ENCODE measurements at places on chromosomes 7 and 10.

- H3K27ac ChIP-seq = no peak overlapping the region
- no peak overlapping the region for H3K4me3 ChIP-seq
- H3K36me3 ChIP-seq = no peaks in the 10 kb centered on the region
- H3K27me3 ChIP-seq = no peaks in the 10 kb centered on the region
- DNase-seq = no peak
Measured at GRCh38 chr7:6554848-6555247, 3.6 kb upstream of the GRID2IP start.

DNA sequence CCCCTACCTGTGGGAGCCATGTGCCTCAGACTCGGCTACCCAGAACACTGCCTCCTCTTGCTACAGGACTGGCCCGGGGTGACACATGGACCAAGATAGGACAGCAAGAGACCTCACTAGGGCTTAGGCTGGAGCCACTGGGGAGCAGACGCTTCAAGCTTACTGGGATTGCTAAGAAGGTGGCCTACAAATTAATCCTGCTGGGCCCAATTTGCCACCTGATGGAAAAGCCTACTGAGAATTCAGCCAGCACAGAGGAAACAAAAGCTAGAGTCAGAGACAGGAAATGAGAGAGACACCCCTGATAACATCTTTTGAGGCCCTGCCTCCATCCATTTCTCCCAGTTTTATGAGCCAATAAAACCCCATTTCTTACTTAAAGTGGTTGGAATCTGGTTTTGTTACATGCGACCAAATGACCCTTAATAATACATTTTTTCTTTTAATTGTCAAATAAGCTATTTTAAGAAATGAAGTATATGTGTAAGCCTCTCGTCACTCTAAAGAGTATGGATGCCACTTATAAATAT lies 282.1 kb downstream of the CXCL12 start:
- H3K36me3 ChIP-seq = no peaks in the 10 kb centered on the region
- no peak overlapping the region for H3K27ac ChIP-seq
- no peaks in the 10 kb centered on the region for H3K4me1 ChIP-seq
- no peaks in the 10 kb centered on the region for H3K27me3 ChIP-seq

DNA sequence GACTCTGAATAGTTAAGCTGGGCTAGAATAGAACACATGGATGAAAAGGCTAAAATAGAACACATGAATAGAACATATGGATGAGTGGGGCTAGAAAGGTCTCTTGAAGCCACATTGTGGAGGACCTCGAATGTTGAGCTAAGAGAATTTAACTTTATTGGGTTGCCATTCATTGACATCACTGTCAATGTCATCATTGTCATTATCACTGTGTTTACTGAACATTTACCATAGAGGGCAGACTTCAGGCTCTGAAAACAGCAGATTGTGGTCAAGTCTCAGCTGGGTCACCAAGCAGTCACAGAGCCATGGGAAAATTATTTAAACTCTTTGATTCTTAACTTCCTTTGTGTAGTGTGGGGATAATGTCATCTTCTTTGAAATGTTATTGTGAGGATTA lies 80.4 kb downstream of the WDFY4 start:
- H3K36me3 ChIP-seq = no peaks in the 10 kb centered on the region
- H3K27me3 ChIP-seq = no peaks in the 10 kb centered on the region
- no peaks in the 10 kb centered on the region for H3K4me1 ChIP-seq

GRCh38 chr10:126458466-126458865 lies 70.2 kb upstream of the ADAM12 start:
- no peaks in the 10 kb centered on the region for H3K4me1 ChIP-seq
- no peaks in the 10 kb centered on the region for H3K36me3 ChIP-seq
- no peaks in the 10 kb centered on the region for H3K27me3 ChIP-seq

GRCh38 chr10:72557362-72557761 lies 68.5 kb downstream of the MICU1 start:
- no peaks in the 10 kb centered on the region for H3K4me1 ChIP-seq
- no peak for DNase-seq
- no peak overlapping the region for H3K27ac ChIP-seq
- H3K36me3 ChIP-seq = no peaks in the 10 kb centered on the region
- no peaks in the 10 kb centered on the region for H3K27me3 ChIP-seq

DNA sequence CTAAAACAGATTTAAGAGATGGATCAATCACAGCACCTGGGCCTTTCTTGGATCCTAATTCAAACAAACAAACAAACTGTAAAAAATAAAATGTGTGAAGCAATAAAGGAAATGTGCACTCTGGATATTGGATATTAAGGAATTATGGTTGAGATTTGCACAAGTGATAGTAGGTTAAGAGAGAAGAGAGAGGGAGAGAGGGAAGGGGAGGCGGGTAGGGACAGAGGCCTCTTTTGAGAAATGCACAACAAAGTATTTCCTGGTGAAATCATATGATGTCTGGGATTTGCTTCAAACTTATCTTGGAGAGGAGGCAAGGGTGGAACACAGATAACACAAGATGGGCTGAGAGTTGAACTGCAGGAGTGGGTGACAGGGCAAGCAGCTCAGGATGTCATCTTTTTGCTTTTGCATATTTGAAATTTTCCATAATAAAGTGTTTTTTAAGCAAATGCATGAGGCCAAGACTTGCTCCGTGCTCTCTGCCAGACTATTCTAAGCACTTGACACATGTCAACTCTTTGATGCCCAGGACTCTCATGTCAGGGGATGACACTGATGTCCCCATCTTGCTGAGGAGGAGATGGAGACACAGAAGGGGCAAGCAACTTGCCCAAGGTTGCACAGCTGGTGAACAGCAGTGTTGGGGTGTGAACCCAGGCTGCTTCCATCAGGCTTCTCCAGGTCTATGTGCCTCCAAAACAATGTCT lies 9.1 kb upstream of the AEBP1 start:
- no peaks in the 10 kb centered on the region for H3K4me1 ChIP-seq
- no peaks in the 10 kb centered on the region for H3K27me3 ChIP-seq
- no peaks in the 10 kb centered on the region for H3K36me3 ChIP-seq

GRCh38 chr7:148397551-148397950 lies 193.0 kb upstream of the C7orf33 start:
- H3K27ac ChIP-seq = no peak overlapping the region
- no peak for DNase-seq
- no peak overlapping the region for H3K4me3 ChIP-seq
- no peaks in the 10 kb centered on the region for H3K4me1 ChIP-seq

DNA sequence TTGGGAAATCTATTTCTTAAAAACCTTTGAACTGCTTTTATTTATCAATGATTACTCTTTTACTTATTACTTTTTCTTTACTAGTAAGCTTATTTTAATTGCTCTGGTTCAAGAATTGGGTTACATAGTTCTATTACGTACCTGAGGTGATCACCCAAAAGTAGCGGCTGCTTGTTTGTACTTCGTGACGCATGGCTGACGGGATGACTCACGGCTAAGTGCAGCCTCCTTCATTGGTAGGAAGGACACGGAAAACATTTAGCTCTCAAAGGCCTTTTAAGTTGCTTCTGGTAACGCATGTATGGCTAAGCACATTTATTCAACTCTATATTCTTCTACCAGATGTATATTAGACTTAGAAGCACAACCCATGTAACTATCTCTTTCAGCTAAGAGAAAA lies 285.8 kb upstream of the SP4 start:
- no peaks in the 10 kb centered on the region for H3K36me3 ChIP-seq
- H3K27me3 ChIP-seq = no peaks in the 10 kb centered on the region
- no peak overlapping the region for H3K4me3 ChIP-seq
- DNase-seq = no peak
- no peaks in the 10 kb centered on the region for H3K4me1 ChIP-seq
- no peak overlapping the region for H3K27ac ChIP-seq

GRCh38 chr7:39531818-39532217 lies 34.4 kb upstream of the YAE1 start:
- DNase-seq = no peak
- no peaks in the 10 kb centered on the region for H3K27me3 ChIP-seq
- no peaks in the 10 kb centered on the region for H3K36me3 ChIP-seq
- H3K4me3 ChIP-seq = no peak overlapping the region

DNA sequence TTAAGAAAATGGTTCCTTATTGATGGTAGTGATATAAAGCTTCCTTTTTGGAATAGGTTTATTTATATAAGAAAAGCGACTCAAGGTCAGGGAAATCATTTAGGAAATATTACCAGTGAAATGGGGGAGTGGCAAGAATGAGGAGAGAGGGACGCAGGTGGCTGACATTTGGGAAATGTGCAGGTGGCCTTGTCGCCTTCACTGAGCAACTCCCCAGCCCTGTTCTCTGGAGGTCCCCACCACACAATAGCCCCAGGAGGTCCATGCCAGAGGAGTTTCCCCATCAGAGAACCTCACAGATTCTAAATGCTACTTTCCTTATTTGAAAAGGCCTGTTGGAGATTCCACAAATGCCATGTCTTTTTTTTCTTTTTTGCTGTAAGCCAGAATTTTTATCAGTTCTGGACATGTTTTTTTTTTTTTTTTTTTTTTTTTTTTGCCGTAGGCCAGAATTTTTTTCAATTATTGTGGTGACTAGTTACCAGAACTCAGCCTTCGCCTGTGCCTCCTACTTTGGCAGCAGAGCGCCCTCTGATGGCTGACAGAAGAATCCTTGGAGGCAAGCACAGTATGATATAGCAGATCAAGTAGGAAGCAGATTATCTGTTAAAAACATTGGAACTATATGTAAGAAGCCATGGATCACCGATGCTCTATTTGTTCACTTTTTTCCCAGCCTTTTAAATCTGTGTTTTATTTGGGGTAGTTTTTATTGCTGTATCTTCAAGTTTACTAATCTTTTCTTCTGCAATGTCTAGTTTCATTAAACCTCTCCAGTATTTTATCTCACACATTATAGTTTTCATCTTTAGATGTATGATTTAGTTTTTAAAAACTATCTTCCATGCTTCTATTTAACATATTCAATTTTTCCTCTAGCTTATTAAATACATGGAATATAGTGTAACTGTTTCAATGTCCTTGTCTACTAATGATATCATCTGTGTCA lies 18.6 kb downstream of the OPALIN start:
- no peaks in the 10 kb centered on the region for H3K27me3 ChIP-seq
- H3K27ac ChIP-seq = no peak overlapping the region
- H3K36me3 ChIP-seq = no peaks in the 10 kb centered on the region
- H3K4me3 ChIP-seq = no peak overlapping the region
- H3K4me1 ChIP-seq = no peaks in the 10 kb centered on the region

DNA sequence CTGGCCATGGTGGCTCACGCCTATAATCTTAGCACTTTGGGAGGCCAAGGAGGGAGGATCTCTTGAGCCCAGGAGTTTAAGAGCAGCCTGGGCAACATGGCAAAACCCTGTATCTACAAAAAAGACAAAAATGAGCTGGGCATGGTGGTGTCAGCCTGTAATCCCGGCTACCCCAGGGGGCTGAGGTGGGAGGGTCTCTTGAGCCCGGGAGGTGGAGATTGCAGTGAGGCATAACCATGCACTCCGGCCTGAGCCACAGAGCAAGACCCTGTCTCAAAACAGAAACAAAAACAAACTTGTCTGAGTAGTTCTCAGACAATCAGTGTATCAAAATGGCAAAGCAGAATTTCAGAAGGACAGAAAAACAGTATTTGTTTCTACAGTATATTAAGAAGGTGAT lies 45.2 kb upstream of the BPGM start:
- no peak overlapping the region for H3K27ac ChIP-seq
- H3K4me1 ChIP-seq = no peaks in the 10 kb centered on the region
- DNase-seq = no peak
- H3K27me3 ChIP-seq = no peaks in the 10 kb centered on the region

GRCh38 chr10:127190427-127190826 lies 6.0 kb downstream of the INSYN2A start:
- peaks cover 17% of the 10 kb centered on the region for H3K27me3 ChIP-seq
- no peaks in the 10 kb centered on the region for H3K36me3 ChIP-seq
- H3K27ac ChIP-seq = no peak overlapping the region
- H3K4me1 ChIP-seq = no peaks in the 10 kb centered on the region

DNA sequence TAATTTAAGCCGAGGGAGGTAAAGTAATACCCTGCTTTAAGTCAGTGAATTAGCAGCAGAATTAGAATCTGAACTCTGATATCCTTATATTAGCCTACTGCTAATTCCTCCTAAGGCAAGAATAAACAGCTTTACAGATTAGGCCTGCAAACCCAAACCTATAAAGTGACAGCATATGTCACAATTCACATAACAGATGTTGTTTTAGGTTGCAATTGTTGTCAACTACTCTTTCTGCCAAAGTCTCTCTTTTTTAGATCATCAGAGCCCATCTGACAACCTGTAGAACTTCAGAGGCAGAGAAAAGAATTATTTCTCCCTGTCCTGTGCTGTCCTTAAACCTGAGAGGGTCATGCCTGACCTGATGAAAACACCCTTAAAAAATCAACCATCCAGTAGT lies 167.2 kb downstream of the PRKG1 start:
- no peak overlapping the region for H3K27ac ChIP-seq
- no peak overlapping the region for H3K4me3 ChIP-seq
- H3K27me3 ChIP-seq = no peaks in the 10 kb centered on the region
- H3K36me3 ChIP-seq = no peaks in the 10 kb centered on the region
- H3K4me1 ChIP-seq = no peaks in the 10 kb centered on the region

DNA sequence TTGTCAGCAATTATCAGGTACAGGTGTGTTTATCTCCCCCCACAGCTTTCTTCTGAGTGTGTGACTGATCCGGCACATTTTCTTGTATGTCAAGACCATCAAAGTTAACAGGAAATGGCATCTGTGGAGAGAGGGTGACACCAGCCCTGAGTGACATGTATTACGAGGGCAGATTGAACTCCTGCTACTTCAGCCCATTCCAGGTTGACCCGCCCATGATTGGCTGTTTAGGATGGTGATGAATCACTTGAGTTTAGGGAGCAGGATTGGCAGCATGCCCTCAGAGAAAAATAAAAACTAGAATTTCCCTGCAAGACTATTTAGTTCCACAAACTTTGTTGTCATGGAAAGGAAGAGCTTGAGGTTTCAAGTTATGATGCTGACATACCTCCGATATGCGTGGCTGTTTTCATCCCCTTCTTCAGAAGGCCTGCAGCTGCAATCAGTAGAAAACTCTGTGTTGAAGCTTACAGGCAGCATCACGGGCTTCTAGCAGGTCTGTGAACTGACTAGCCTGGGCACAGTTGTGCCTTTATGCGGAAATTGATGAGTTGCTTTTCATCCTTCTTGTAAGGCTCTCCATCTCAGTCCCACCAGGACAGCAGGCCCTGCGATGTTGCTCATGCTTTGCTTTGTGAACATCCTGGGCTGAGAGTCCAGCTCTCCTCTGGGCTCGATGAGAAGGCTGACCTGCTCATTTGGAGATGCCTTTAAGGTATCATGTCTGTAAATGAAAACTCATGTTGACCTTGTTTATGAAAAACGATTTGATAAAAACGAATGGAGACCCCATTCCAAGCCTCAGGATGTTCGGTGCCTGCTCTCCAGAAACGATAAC lies 8.0 kb upstream of the CELF2 start:
- no peak overlapping the region for H3K4me3 ChIP-seq
- H3K27me3 ChIP-seq = no peaks in the 10 kb centered on the region
- no peak for DNase-seq
- no peaks in the 10 kb centered on the region for H3K36me3 ChIP-seq

- peaks cover 8% of the 10 kb centered on the region for H3K4me1 ChIP-seq
- DNase-seq = peak; percentile 70
- no peaks in the 10 kb centered on the region for H3K36me3 ChIP-seq
- no peaks in the 10 kb centered on the region for H3K27me3 ChIP-seq
- H3K4me3 ChIP-seq = peak overlapping the region; percentile 43
Measured at GRCh38 chr10:35640474-35640873, 1.6 kb downstream of the FZD8 start.

GRCh38 chr7:13411636-13412035 lies 577.8 kb downstream of the ETV1 start:
- DNase-seq = no peak
- no peaks in the 10 kb centered on the region for H3K27me3 ChIP-seq
- H3K4me1 ChIP-seq = no peaks in the 10 kb centered on the region
- no peak overlapping the region for H3K27ac ChIP-seq

- no peak overlapping the region for H3K27ac ChIP-seq
- no peaks in the 10 kb centered on the region for H3K4me1 ChIP-seq
- no peaks in the 10 kb centered on the region for H3K36me3 ChIP-seq
Measured at GRCh38 chr7:28984631-28985030, 26.5 kb upstream of the TRIL start.

GRCh38 chr10:5694573-5694972 lies 9.9 kb downstream of the TASOR2 start:
- no peak for DNase-seq
- no peak overlapping the region for H3K4me3 ChIP-seq
- H3K27ac ChIP-seq = no peak overlapping the region
- H3K4me1 ChIP-seq = peaks cover 3% of the 10 kb centered on the region
- no peaks in the 10 kb centered on the region for H3K27me3 ChIP-seq

All from colonic mucosa (tissue), 4 donors.